ENCODE measurements at places on chromosomes 6 and 20.

GRCh38 chr6:43076464-43077332, 584 bp downstream of the PTK7 start:
- no peak for DNase-seq
- H3K27ac ChIP-seq: no peak overlapping the region
- peaks cover 3% of the 10 kb centered on the region for H3K4me1 ChIP-seq
- H3K36me3 ChIP-seq: no peaks in the 10 kb centered on the region
- H3K27me3 ChIP-seq: peaks cover 42% of the 10 kb centered on the region

DNA sequence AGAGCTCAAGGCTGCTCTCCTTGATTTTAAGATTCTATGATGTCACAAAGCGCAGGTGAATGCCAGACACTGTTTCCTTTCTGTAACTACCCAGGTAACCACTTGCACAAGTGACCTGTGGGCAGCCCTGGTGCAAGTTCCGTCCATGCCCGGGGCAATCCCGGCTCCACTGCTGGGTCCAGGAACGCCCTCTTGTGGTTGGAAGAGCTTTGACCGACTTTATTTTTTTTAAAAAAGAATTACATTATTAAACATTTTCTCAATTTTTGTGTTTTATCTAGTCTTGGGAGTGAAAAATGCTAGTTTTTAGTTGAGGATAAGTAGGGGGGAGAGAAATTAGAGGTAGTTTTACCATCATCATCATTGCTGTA, 695.2 kb downstream of the QKI start:
- H3K27me3 ChIP-seq: no peaks in the 10 kb centered on the region
- H3K4me1 ChIP-seq: no peaks in the 10 kb centered on the region
- no peak overlapping the region for H3K4me3 ChIP-seq
- H3K27ac ChIP-seq: no peak overlapping the region
- no peaks in the 10 kb centered on the region for H3K36me3 ChIP-seq

DNA sequence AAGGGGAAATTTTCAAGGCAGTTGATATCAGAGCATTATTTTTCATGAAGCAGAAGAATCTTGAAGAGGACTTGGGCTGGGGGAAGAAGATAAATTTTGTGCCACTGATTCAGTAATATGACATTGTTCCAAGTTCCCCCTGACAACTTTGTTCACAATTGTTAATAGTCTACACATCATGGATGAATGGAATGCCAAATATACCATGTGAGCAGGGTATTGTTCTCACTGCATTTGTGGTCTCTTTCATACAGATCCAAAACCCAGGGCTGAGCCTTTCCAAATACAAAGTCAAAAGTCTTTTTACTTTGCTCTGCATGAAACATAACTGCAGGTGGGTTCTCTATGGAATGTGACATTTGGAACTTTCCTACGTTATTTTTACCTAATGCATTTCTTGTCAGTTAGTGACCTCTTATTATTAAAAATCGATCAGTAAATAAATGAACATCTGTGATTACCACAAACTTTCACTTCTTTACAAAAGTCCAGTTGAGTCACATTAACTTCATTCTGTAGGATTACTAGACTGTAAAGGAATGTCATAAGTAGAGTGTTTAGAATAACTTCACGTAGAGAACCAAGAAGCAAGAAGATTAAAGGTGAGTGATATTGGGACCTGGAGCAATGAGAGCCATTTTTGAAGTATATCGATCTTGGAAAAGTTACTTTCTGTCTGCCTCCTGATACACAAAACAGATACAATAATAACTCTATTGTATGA, 100.9 kb downstream of the RCAN2 start:
- H3K27ac ChIP-seq: no peak overlapping the region
- no peaks in the 10 kb centered on the region for H3K4me1 ChIP-seq
- no peak for DNase-seq
- H3K4me3 ChIP-seq: no peak overlapping the region

GRCh38 chr6:143775336-143775735, 67.8 kb upstream of the LTV1 start:
- no peak overlapping the region for H3K4me3 ChIP-seq
- no peak for DNase-seq
- H3K27me3 ChIP-seq: no peaks in the 10 kb centered on the region
- H3K4me1 ChIP-seq: no peaks in the 10 kb centered on the region

DNA sequence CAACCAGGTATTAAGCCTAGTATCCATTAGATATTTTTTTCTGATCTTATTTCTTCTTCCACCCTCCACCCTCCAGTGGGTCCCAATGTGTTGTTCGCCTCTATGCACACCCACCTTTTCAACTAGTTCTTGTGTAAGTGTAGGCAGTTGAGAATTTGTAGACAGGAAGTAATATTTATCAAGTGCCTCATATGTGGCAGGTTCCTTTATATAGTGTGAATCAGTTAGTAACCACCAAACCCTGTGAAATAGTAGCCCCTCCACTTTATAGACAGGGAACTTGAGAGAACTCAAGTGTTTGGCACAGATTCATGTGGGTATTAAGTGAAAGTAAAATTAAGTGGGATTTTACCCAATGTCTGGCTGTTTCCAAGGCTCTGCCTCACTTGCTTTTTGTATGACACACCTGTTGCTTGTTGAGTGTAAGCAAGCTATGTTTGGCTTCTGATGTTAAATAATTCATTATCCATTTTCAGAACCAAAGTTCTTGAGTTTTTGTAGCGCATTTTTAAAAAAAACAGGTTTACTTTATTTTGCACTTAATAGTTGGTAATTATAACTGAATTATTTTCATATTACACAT, 24.8 kb downstream of the AFDN start:
- no peaks in the 10 kb centered on the region for H3K36me3 ChIP-seq
- no peak for DNase-seq
- peaks cover 17% of the 10 kb centered on the region for H3K27me3 ChIP-seq
- H3K27ac ChIP-seq: no peak overlapping the region

GRCh38 chr6:74447013-74447412, 751.0 kb downstream of the CD109 start:
- no peak for DNase-seq
- H3K4me1 ChIP-seq: no peaks in the 10 kb centered on the region
- H3K27ac ChIP-seq: no peak overlapping the region
- no peaks in the 10 kb centered on the region for H3K27me3 ChIP-seq
- no peak overlapping the region for H3K4me3 ChIP-seq
- H3K36me3 ChIP-seq: no peaks in the 10 kb centered on the region

- no peaks in the 10 kb centered on the region for H3K36me3 ChIP-seq
- H3K4me1 ChIP-seq: peaks cover 9% of the 10 kb centered on the region
- no peaks in the 10 kb centered on the region for H3K27me3 ChIP-seq
- no peak overlapping the region for H3K4me3 ChIP-seq
- no peak for DNase-seq
Observed at GRCh38 chr6:139338795-139339194, 35.7 kb downstream of the CITED2 start.

DNA sequence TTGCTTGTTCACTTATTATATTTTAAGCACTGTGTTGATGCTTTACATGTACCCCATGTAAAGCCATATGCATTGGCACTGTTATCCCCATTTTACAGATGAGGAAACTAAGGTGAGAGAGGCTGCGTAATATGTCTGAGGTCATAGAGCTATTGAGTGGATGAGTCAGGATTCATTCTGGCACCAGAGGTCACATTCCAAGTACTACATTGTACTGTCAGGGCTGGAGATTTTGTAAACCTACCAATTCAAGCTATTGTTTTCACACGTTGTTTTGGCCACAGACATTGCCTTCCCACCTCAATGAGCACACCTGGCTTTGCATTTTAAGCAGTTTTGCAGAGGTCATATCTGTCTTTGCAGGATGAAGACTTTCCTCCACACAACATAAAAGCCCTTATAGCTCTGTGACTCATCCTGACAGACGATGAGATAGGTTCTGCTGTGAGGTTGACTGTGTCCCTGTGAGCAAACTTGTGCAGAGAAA, 33.2 kb downstream of the ANKS1A start:
- peaks cover 5% of the 10 kb centered on the region for H3K36me3 ChIP-seq
- H3K4me3 ChIP-seq: no peak overlapping the region
- DNase-seq: no peak

DNA sequence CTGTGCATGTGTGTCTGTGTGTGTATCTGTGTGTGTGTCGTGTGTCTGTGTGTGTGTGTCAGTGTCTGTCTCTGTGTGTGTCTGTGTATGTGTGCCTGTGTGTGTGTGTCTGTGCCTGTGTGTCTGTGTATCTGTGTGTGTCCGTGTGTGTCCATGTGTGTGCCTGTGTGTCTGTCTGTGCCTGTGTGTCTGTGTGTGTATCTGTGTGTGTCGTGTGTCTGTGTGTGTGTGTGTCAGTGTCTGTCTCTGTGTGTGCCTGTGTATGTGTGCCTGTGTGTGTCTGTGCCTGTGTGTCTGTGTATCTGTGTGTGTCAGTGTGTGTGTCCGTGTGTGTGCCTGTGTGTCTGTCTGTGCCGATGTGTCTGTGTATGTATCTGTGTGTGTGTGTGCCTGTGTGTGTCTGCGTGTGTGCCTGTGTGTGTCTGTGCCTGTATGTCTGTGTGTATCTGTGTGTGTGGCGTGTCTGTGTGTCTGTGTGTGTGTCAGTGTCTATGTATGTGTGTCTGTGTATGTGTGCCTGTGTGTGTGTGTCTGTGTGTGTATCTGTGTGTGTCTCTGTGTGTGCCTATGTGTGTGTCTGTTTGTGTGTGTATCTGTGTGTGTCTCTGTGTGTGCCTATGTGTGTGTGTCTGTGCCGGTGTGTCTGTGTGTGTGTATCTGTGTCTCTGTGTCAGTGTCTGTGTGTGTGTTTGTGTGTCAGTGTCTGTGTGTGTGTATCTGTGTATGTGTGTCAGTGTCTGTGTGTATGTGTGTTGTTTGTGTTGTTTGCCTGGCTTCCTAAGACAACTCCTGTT, 11.6 kb downstream of the SNPH start:
- H3K36me3 ChIP-seq: no peaks in the 10 kb centered on the region
- H3K4me1 ChIP-seq: no peaks in the 10 kb centered on the region
- no peak for DNase-seq
- no peak overlapping the region for H3K27ac ChIP-seq
- H3K4me3 ChIP-seq: no peak overlapping the region

DNA sequence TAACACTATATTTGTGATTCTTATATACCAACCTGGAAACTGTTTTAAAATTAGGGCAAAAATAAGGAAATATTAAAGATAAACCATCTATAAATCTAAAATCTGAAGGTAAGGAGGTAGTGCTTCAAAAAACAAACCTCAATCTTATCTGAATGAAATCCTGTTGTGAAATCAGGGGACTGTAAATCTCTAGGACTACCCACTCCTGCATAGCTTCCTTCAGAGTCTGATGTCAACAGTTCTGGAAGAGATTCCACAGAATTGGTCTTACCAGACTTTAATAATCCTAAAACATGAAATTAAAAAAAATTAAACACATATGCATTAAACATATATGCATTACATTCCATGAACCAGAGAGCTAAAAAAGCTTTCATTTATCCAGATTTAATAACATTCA, 51.4 kb downstream of the IBTK start:
- no peak overlapping the region for H3K4me3 ChIP-seq
- peaks cover 34% of the 10 kb centered on the region for H3K36me3 ChIP-seq
- DNase-seq: no peak
- no peak overlapping the region for H3K27ac ChIP-seq
- H3K27me3 ChIP-seq: no peaks in the 10 kb centered on the region

DNA sequence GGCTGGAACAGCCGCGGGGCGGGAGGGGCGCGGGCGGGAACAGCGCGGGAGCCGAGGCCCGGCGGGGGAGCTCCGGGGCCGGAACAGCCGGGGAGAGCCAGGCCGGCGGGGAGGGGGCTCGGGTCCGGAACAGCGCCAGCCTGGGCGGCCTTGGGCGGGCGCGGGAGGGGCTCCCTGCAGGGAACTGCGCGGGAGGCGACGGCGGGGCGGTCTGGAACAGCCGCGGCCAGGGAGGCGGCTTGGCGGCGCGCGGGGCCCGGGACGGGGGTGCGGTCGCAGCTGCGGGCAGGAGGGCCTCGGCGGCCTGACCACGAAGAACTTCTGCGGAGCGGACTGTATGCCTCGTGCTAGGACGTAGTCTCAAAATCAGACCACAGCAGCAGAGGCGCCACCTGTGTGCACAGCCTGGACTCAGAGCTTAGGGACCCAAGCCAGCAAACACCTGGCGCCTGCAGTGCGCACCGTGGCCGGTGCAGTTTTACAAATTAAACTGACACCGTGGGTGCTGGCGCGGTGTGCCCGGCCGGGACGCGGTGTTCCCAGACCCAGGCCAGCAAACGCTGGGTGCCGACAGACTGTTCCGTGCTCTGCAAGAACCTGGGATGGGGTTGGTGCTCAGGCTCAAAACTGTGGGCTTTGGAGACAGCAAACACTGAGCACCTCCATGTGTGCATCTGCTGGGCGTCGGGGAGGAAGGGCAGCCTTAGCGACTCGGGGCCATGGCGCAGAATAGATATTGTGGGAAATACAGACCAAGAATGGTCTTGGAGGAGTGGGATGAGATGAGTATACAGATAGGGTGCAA, 572 bp downstream of the ZNF341 start:
- H3K4me1 ChIP-seq: peaks cover 28% of the 10 kb centered on the region
- H3K27me3 ChIP-seq: no peaks in the 10 kb centered on the region
- DNase-seq: peak; percentile 88
- H3K4me3 ChIP-seq: peak overlapping the region; percentile 79
- peaks cover 21% of the 10 kb centered on the region for H3K36me3 ChIP-seq

- H3K27me3 ChIP-seq: peaks cover 78% of the 10 kb centered on the region
- peak overlapping the region; percentile 18 for H3K4me3 ChIP-seq
- peaks cover 15% of the 10 kb centered on the region for H3K4me1 ChIP-seq
- H3K36me3 ChIP-seq: peaks cover 6% of the 10 kb centered on the region
- H3K27ac ChIP-seq: no peak overlapping the region
- DNase-seq: no peak
Observed at GRCh38 chr6:108176281-108177089, 10.7 kb downstream of the NR2E1 start.

DNA sequence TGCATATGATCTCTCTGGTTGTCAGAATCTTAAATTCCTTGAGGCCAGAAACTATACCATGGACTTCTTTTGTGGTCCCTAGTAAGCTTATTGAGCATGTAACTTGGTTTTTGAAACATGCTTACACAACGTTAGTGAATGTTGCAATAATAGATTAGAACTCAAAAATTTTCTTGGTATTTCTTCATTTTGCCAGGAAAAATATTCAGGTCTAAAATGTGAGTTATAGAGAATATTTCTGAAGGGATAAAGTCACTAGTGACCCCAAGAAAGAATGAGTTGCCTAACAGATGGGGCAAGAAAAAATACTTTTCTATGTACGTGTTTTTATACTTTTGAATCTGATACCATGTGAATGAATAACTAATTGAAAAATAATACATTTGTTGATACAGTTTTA, 195.4 kb downstream of the TFAP2A start:
- no peak overlapping the region for H3K27ac ChIP-seq
- no peak overlapping the region for H3K4me3 ChIP-seq
- no peaks in the 10 kb centered on the region for H3K4me1 ChIP-seq
- H3K27me3 ChIP-seq: no peaks in the 10 kb centered on the region
- no peaks in the 10 kb centered on the region for H3K36me3 ChIP-seq
- DNase-seq: no peak

- DNase-seq: no peak
- no peaks in the 10 kb centered on the region for H3K27me3 ChIP-seq
- peaks cover 31% of the 10 kb centered on the region for H3K4me1 ChIP-seq
- H3K36me3 ChIP-seq: peaks cover 22% of the 10 kb centered on the region
Observed at GRCh38 chr6:139325125-139325524, 33.3 kb upstream of the TXLNB start.

Data from activated CD4-positive, alpha-beta memory T cell treated with anti-CD3 and anti-CD28 coated beads, Interleukin-2, amount 10 ng/mL, durations not matched to agents 7 days and 5 days (primary cell).